ENCODE measurements at places on chromosomes 7 and 10. TPM values are rescaled to one million over a fixed set of nuclear protein-coding genes. Genes with fewer than 3 reads are reported as not detected.

The PALD1 gene
- 31.8 TPM for total RNA-seq

The HGF gene
- total RNA-seq: 0.69 TPM

The OLAH gene
- total RNA-seq: 2.5 TPM

The APBB1IP gene
- not detected for total RNA-seq

The MEOX2 gene
- 34.8 TPM for total RNA-seq

The ZNF425 gene
- total RNA-seq: 0.74 TPM

The HYAL4 gene
- total RNA-seq: 0.49 TPM

The PRLHR gene
- total RNA-seq: not detected

The FAM180A gene
- total RNA-seq: 0.10 TPM

The FAM25C gene
- not detected for total RNA-seq

The CACNA2D1 gene
- 10.3 TPM for total RNA-seq

The TMEM213 gene
- total RNA-seq: not detected

The TMEM229A gene
- total RNA-seq: not detected

The MSANTD7 gene
- total RNA-seq: 9.7 TPM

The MOGAT3 gene
- total RNA-seq: not detected

The ZNF804B gene
- not detected for total RNA-seq

The CAMK2B gene
- 0.20 TPM for total RNA-seq

The PYROXD2 gene
- total RNA-seq: 2.1 TPM

The GDF2 gene
- not detected for total RNA-seq
